Body of pancreas (tissue), 4 donors: ENCODE measurements at places on chromosomes 12 and 14.

DNA sequence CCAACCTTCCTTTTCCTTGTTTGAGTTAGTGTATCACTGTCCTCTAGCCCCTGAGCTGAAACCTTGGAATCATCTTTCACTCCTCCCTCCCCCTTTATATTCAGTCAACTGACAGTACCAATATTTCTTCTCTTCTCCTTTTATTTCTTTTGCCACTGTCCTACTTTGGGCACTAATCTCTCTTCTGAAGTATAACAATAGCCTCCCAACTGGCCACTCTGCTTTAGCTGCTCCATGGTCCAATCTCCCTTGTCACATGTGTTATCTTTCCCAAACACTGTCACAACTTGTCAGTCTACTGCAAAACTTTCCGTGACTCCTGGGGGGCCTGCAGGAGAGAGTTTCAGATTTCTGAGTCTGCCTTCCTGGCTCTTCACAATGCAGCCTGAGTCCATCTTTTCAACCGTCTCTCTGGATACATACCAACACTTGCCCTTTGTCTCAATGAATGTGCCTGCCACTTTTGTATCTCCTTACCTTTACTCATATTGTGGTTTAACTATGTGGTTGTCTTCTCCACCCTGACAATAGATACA, 471.2 kb downstream of the DIO2 start:
- DNase-seq = no peak

DNA sequence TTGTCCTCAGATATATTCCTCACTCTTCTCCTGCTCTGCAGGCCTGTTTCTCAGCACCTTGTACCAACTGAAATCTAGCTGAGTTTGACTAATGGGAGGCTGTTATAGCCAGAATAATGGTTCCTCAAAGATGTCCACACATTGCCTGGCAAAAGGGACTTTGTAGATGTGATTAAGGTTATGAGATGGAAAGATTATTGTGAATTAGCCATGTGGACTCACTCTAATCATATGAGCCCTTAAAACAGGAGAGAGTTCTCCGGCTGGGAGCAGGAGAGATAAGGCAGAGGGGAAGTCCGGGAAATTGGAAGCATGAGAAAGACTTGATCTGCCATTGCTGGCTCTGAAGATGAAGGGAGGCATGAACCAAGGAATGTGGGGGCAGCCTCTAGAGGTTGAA, 40.0 kb upstream of the KTN1 start:
- DNase-seq = no peak

DNA sequence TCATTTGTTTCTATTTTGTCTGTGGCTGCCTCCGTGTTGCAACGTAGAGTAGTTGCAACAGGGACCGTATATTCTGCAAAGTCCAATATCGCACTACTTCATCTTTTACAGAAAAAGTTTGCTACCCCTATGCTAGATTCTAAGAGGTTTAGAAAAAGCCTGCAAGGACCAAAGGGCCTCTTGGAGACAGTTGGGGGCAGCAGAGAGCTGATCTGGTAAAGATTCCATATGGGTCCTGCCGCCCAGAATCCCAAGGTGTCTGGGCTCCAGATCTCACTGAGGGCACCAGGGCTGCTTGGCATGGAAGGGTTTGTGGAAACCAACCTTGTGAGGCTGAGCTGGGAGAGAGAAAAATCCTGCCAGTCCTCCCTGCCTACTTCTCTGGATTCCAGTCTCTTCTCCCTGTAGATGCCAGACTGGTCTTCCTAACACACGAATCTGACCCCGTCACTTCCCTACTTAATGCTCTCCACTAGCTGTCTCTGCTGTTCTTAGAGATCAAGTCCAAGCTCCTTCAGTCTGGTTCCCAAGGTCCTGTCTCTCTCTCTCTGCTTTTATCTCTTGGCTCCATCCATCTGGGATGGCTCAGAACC, 74.6 kb downstream of the GLRX5 start:
- DNase-seq = peak; percentile 70

GRCh38 chr12:113097716-113098440, 37.7 kb downstream of the RASAL1 start:
- peak; percentile 30 for DNase-seq

GRCh38 chr12:25459541-25459951, 93.5 kb downstream of the LMNTD1 start:
- DNase-seq = no peak

- no peak for DNase-seq
Measured at GRCh38 chr12:80219345-80219744, 120.0 kb downstream of the OTOGL start.

- no peak for DNase-seq
Measured at GRCh38 chr12:119594399-119594730, 791 bp downstream of the TMEM233 start.

DNA sequence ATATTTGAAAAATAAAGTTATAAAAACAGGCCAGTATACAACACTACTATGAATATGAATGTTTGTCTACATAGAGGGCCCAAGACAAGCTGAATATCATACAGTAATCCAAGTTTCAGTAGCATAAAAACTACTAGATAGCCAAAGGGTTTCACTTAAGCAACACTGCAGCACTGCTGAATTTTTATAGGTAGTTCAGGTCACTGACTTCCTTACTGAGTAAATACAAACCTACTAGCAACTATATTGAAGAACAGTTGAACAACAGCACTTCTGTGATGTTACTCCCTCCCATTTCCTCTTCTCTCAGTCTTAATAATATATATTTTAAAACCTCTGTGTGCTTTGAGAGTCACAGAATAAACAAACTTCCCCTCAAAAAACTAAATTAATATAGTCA, 42.7 kb downstream of the GTF2A1 start:
- DNase-seq = no peak

DNA sequence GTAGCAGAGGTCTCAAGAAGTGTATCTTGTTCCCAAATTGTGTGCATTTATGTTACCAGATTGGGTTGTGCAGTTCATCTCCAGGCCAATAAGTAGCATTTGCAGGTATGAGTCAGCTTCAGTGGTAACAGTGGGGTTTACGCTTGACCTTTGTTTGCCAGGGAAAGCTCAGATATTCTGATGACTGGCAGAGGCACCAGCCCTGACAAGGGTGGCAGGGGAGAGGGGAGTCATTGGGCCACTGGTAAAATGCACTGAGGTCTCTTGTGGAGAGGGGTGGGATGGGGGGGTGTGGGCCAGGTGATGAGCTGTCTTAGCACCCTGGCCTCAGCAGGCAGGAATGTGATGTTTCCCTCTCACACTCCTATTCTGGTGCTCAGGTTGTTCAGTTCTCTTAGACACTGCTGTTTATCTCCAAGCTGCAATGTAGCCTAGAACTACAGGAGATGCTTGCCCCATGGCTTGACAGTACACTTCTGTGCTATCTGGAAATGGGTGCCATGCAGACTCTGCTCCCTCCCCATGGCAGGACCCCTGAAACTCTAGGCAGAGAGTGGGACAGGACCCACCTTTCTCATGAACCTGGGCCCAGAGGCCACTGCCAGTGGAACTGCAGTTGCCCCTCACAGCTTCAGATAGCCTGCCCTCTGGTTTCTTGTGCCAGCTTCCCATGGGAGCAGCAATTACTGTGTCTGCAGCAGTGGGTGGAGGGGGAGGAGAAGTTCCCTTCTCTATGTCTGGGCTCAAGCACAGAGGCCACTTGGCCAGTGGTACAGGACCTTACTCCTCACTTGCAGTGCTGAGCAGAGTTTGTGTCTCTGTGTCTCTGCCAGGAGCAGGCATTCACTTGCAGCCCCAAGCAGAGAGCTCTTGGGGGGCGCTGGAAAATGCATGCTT, 31.9 kb downstream of the USP15 start:
- no peak for DNase-seq

DNA sequence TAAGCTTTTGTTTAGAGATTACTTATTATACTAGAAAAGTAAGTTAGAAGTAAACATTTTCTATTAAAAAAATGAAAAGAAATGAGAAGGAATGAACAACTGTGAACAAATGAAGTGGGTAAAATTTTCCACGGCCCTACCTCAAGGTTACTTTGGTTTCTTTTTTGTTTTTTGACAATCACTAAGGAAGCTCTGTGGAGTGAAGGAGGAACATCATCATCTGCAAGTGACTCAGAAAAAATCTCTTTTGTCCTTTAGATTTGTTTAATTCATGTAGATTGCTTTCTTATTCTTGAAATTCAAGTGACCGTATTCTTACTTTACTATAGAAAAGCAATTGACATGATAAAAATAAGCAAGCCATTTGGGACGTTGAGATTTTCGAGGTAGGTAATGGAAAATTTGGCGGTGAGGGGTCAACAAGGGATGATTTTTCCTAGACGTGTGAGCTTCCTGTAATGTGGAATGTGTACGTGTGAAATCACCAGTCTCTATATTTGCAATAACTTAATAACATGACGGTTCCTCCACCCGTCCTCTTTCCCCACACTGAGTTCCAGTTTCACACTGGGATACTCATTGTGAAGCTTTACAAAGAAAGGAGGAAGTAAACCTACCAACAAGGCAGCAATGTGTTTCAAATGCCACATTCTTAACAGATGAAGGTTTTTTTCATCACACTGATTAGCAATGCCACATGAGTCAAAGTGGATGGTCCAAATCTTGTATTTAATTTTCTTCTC, 62.3 kb upstream of the EGLN3 start:
- no peak for DNase-seq

- no peak for DNase-seq
Measured at GRCh38 chr12:102891756-102892155, 25.3 kb downstream of the PAH start.

DNA sequence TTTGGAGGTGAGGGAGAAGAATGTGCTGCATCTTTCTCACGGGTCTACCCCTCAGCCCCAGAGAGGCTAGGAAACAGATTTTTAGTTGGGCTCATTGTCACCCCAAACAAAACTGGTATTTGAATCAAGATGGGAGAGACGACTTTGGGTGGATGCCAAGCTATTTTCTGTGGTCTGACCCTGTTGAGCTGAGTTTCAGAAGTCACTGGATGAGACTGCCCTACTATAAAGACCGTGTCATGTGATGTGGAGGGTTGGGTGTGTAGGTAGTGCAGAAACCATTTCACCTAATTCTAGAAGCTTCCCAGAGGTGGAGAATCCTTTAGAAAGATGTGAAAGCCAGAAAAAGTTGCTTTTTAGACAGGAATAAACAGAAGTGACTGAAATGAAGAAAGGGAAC, 60.2 kb downstream of the IFT43 start:
- no peak for DNase-seq
